Right atrium auricular region (tissue), 2 donors: ENCODE measurements at places on chromosomes 4 and X. TPM values are rescaled to one million over a fixed set of nuclear protein-coding genes. Genes with fewer than 3 reads are reported as not detected.
A peak's percentile ranks its signal among the peaks of the same experiment; 100 is the strongest.

DNA sequence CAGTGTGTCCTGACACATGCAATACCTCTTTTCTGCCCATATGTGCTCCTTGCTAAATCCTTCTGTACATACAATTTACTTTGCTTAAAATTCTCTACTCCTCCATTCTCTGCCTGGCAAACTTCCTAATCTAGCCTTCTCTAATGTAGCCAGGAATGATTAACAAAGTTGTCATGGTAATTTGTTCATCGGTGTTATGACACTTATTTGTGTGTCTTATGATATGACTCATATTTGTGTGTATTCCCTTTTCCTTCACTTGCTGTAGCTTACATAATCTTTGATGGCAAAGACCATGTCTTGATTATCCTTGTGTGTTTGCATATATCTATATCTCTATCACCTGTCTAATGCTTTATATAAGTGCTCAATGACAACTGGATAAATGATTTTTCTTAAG lies 133.3 kb downstream of the COL25A1 start:
- no peak overlapping the region for H3K27ac ChIP-seq
- no peaks in the 10 kb centered on the region for H3K36me3 ChIP-seq
- no peaks in the 10 kb centered on the region for H3K27me3 ChIP-seq
- no peak for DNase-seq
- no peaks in the 10 kb centered on the region for H3K4me1 ChIP-seq

DNA sequence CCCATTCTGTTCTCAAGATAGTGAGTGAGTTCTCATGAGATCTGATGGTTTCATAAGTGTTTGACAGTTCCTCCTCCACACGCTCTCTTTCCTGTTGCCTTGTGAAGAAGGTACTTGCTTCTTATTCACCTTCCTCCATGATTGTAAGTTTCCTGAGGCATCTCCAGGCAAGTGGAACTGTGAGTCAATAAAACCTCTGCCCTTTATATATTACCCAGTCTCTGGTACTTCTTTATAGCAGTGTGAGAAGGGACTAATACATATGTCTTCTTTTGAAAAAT lies 58.4 kb downstream of the CFAP299 start:
- H3K36me3 ChIP-seq = no peaks in the 10 kb centered on the region
- no peaks in the 10 kb centered on the region for H3K4me1 ChIP-seq
- no peaks in the 10 kb centered on the region for H3K27me3 ChIP-seq
- H3K27ac ChIP-seq = no peak overlapping the region
- no peak overlapping the region for H3K4me3 ChIP-seq

- H3K4me1 ChIP-seq = no peaks in the 10 kb centered on the region
- H3K4me3 ChIP-seq = no peak overlapping the region
- no peak overlapping the region for H3K27ac ChIP-seq
These were observed 41.6 kb downstream of the ZFP42 start for GRCh38 chr4:188037003-188037713.

DNA sequence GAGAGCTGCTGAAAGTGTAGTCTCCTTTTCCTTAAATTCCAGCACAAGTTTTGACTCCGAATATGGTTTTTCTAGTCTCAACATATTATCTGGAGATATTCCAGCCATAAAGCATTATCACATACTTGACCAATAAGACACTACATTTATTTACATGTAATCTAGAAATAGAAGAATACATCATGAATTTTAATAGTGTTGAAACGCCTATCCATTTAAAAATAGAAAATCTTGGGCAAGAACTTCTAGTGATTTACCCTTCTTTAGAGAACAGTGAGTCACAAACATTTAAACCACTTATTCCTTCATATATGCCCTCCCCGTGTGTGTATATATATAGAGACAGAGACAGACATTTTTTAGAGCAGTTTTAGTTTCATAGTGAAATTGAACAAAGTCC lies 161.5 kb downstream of the SOWAHB start:
- H3K4me1 ChIP-seq = peaks cover 35% of the 10 kb centered on the region
- H3K27ac ChIP-seq = no peak overlapping the region
- DNase-seq = no peak
- peaks cover 12% of the 10 kb centered on the region for H3K36me3 ChIP-seq

DNA sequence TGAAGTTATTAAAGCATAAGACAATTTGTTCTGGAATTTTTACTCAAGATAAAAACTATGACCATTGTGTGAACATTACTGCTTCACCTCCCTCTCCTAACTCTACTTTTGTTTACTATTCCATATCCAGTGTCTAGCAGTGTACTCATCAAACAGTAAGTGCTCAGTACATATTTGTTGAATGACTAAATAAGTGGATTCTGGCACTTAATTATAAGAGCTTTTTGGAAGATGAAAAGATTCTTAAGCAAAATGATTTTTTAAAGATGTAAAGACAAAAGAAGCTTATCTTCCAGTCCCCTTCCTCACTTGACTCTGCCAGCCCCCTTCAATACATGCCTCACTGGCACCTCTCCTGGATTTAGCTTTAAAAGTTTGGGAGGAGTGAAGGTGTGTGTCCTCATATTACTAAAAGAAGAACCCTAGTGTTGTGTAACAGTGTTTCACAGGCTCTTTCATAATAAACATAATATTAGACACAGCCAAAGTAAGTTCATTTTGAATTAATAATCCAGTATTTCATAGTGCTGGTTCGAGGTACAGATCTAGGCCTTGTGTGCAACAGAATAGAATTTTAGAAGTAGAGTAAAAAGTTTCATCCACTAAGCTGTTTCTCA lies 53.0 kb downstream of the GAB1 start:
- no peak for DNase-seq
- peaks cover 95% of the 10 kb centered on the region for H3K4me1 ChIP-seq
- H3K4me3 ChIP-seq = no peak overlapping the region
- H3K27ac ChIP-seq = peak overlapping the region; percentile 24

DNA sequence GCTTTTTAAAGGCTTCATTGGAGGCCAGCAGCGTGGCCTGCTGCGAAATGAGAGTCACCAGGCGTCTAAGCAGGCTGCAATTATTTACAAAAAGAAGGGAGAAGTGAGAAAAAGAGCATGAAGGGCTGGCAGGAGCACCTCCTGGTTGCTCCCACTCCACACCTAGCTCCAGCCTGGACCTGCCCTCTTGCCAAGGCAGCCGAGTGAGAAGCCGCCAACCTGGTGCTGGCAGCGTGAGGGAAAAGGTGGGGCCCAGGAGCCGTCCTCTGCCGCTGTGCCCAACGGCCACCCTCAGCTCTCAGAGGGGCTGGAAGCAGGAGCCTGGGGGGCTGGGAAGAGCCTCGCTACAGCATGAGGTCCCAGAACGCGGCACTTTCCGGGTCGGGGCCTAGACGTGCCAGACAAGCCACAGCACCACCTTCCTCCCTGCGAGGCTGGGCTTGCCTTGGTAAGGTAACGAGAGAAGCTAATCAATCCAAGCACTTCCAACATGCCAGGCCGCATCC lies 16.3 kb downstream of the SLC6A8 start:
- H3K36me3 ChIP-seq = peaks cover 11% of the 10 kb centered on the region
- peak overlapping the region; percentile 73 for H3K27ac ChIP-seq
- H3K27me3 ChIP-seq = no peaks in the 10 kb centered on the region
- no peak for DNase-seq
- no peak overlapping the region for H3K4me3 ChIP-seq
- H3K4me1 ChIP-seq = peaks cover 12% of the 10 kb centered on the region

DNA sequence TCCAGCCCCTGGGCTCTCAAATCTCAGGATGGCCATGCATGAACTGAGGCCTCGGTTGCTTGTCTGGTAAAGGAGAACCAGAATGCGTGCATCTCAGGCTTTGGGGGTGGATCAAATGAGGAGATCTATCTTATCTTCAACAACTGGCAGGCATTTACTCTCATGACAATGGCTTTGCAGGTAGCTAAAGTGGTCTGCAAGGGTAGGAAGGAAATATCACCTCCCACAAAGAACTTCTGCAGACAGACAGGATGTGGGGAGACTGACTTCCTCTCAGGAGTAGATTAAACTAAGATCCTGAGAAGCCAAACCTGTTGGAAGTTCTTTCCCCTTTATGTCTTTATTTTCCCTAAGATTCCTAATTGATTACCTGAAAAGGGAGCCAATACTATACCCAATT lies 7.8 kb downstream of the LDB2 start:
- H3K4me1 ChIP-seq = peaks cover 3% of the 10 kb centered on the region
- no peaks in the 10 kb centered on the region for H3K27me3 ChIP-seq
- peaks cover 8% of the 10 kb centered on the region for H3K36me3 ChIP-seq
- H3K27ac ChIP-seq = peak overlapping the region; percentile 74
- H3K4me3 ChIP-seq = no peak overlapping the region
- no peak for DNase-seq

DNA sequence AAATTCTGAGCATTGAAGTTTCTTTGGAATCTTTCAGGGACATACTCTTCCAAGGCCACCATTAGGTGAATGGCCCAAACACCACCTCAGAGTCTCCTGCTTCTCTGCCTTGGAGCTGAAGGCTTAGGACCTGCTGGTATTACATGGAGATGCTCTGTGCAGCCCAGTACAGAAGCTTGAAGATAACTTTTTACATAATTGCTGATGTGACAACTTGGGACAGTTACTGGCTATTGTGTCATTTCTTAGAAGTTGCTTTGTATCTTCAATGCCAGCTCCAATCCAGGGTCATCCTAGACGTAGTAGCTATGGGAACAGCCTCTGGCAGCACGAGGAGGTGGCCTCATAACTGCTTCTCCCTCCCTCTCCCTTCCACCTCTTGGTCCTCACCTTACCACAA lies 60.5 kb downstream of the RTL5 start:
- H3K36me3 ChIP-seq = no peaks in the 10 kb centered on the region
- peaks cover 12% of the 10 kb centered on the region for H3K4me1 ChIP-seq
- no peak overlapping the region for H3K4me3 ChIP-seq

GRCh38 chrX:17047224-17047623 lies 100.8 kb downstream of the REPS2 start:
- no peak for DNase-seq
- no peak overlapping the region for H3K27ac ChIP-seq
- no peaks in the 10 kb centered on the region for H3K4me1 ChIP-seq
- H3K36me3 ChIP-seq = no peaks in the 10 kb centered on the region
- H3K27me3 ChIP-seq = no peaks in the 10 kb centered on the region
- no peak overlapping the region for H3K4me3 ChIP-seq

DNA sequence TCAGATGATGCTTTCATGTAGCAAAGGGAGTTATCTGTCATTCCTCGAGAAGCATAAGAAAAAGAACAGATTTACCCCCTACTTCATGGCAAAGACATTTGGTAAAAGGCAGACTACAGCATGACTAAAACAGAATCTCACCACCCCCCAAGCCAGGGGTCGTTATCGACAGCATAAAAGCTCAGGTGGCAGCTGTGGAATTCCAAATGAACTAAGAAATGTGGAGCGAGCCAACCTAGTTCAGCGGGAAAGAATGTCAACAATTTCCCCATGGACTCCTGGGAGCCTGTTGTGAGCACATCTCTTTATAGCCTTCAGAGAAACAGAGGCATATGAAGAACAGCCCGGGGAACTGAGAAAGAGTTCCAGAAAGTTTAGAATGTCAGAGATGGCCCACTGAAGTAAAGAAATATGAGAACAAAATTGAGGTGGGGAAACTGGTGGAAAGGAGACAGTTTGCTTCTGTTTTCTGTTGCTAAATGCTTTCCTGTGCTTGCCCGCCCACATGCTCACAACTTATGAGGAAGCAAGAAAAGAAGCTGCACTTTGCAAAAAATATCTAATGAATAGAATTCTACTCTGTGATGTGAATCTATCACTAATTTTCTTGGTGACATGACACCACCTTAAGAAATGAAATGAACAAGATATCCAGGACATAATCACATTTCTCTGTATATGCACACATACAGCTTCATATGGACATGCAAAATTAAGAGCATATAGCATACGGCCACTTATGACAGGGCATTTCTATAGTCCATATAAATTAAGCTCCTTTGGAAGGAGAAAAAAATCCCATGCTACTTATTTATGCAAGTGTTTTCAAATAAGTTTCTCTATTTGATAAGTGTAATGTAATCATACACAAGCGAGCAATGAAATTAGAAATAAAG lies 135.3 kb upstream of the MID1 start:
- H3K4me1 ChIP-seq = peaks cover 5% of the 10 kb centered on the region
- DNase-seq = no peak
- H3K27ac ChIP-seq = peak overlapping the region; percentile 30
- H3K36me3 ChIP-seq = no peaks in the 10 kb centered on the region
- no peaks in the 10 kb centered on the region for H3K27me3 ChIP-seq

DNA sequence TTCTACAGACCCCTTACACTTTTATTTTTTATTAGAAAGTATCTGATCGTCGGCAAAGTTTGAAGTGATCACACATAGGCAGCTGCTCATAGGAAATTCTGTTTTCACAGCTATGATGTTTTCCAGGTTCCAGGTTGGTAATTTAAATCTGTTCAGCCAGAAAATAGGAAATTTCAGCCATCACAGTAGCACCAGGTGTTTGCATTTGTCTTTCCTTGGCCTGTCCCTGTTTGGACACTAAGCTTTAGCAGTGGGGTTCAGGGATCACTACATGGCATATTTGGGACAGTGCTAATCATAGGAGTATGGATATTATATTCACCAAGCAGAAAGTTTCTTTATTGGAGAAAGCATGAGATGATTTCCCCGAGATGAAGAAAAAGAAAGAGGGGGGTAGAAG lies 92.9 kb downstream of the ANK2 start:
- H3K4me1 ChIP-seq = no peaks in the 10 kb centered on the region
- DNase-seq = no peak
- H3K27me3 ChIP-seq = no peaks in the 10 kb centered on the region
- no peaks in the 10 kb centered on the region for H3K36me3 ChIP-seq
- no peak overlapping the region for H3K4me3 ChIP-seq

DNA sequence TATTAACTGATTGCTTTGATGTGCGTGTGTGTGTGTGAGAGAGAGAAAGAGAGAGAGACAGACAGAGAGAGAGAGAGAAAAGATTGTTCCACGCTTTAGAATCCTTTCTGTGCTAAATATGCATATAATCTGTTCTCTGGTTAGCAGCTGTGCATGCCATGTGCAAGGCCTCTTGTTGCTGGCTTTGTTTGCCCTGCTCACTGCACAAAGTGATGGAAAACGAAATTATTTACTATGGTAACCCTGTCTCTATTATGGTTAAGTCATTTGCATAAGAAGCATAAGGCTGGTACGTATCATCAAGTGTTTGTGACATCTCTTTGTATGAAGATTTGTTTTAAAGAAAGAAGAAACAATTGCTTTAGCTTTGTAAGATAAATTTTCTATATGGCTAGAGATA lies 190.2 kb upstream of the POF1B start:
- no peak for DNase-seq
- H3K4me1 ChIP-seq = no peaks in the 10 kb centered on the region
- no peak overlapping the region for H3K27ac ChIP-seq
- no peaks in the 10 kb centered on the region for H3K36me3 ChIP-seq
- no peak overlapping the region for H3K4me3 ChIP-seq
- H3K27me3 ChIP-seq = no peaks in the 10 kb centered on the region

Gene GNRHR
- total RNA-seq = not detected

Gene SMR3A
- not detected for total RNA-seq

Gene DGAT2L6
- total RNA-seq = not detected

Gene FAM114A1
- total RNA-seq = 73.2 TPM

Gene BANK1
- not detected for total RNA-seq

Gene CT45A1
- total RNA-seq = not detected

Gene AFM
- total RNA-seq = not detected
